ENCODE measurements at places on chromosomes 3 and 15.

DNA sequence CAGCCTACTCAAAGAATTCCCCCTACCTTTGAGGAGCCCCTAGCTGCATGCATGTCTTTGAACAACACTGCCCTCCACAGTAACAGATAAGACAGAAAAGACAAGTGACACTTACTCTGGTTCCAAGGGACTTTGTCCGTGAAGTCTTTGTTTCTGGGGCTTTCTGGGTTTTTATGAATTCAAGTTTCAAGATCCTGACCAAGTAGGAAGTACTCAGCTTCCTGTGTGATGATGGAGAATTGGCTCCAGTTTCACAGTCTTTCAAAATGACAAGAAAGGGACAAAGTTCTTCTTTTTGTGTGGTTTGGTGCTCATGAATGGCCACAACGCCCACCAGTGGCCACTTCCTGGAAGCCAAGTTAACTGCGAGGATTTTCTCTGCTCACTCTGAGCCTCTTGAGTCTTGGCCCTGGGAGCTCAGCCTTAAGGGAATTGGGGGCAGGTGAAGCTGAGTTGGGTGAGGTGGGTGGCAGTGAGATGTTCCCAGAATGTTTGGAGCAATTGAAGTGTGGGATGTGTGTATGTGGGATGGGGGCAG, at the start of gene CCR1:
Gene CCR1 (minus strand): TSS at position 147 of the 538 bp plus-strand sequence. CDS start 4,000 bp downstream, outside the sequence.
- peak; percentile 19 for DNase-seq

- no peak for DNase-seq
Measured at GRCh38 chr3:111769110-111769991, 89.7 kb upstream of the PHLDB2 start.

DNA sequence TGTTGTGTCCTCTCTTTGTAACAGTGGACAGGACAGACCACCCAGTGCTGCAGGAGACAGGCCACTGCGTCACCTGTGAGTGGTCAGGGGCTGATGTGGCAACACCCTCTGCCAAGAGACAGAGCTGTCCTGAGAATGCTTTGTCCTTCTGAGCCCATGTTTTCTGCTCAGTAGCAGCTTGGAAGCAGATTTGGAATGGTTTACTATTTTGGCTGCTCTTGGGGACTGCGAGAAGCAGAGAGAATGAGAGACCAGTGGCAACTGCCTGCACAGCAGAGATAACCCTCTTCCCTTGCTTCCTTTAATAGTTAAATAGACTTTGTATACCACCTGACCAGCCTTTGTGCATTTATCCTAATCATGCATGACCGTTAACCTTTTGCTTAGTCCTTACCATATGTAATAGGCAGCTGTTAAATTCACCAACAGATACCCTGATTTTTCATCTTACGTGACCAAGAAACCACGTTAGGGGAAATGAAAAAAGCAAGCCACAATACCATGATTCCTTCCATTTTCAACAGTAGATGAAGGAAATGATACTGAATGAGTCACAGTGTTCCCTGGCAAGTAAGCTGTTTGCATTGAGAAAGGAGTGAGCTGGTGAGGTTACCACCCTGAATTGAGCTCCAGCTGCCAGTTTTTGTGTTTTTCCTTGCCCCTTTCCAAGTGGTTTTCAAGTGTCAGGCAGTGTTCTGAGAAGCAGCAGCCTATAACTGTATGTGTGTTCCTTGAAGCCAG, 35.5 kb downstream of the B3GALNT1 start:
- DNase-seq, result no peak

DNA sequence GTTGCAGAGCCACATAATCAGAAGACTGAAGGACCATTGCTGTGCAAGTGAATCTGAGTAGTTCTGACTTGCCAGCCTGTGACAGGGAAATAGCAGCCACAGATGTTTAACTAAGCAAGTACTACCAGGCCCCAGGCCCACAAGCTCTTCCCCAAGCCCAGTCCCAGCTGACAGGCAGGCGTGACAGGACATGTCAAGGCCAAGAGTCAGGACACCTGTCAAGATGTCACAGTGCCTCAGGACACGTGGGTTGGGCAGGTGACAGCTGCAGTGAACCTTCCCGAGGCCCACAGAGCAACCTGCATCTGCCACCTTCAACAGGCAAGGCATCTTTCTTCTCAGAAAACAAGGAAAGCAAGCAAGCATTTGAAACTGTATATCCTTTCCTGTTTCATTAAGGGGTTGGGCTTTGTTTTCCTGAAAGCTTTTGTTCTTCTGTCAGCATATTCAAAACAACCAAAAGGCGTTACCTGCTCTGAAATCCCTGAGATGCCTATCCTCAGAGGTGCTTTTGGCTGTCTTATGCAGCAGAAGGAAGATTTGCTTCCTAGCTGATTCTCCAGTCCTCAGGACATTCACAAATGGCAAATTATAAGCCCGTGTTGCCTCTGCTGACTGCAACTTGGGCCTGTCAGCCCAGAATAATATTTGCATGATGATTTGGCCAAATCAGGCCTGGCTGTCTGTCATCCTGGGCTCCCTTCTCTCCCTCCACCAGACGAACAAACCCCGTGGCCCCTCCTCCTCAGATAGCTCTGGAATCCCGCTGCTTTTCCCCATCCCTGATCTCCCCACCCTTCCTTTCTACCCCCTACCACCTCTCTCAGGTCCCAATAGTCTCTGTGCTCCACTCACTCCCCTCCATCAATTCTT, 171.8 kb upstream of the WNT5A start:
- no peak for DNase-seq

- DNase-seq, result no peak
Measured at GRCh38 chr3:53719796-53720195, 126.4 kb downstream of the CHDH start.

DNA sequence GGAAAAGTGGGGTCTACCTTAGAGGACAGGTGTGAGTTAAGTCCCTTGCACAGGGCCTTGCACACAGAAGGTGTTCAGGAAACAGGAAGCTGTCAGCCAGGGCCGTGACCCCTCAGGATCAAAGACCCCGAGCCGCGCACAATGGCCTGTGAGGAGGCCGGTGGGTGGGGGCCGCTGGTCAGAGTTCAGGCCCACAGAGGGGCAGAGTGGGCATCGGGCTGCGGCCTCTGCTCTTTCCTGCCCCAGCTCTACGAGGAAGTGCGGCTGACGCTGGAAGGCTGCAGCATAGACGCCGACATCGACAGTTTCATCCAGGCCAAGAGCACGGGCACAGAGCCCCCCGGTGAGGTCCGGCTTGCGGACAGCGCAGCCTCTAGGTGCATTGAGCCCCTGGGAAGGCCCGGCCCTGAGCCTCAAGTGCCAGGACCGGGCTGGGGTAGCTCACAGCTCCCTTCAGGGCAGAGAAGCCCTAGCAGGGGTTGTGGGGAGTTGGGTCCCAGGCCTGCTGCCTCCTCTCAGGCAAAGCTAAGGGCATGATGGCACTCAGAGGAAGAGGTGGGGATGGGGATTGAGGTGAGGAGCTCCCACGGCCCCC, 37.2 kb downstream of the PSTPIP1 start:
- no peak for DNase-seq

DNA sequence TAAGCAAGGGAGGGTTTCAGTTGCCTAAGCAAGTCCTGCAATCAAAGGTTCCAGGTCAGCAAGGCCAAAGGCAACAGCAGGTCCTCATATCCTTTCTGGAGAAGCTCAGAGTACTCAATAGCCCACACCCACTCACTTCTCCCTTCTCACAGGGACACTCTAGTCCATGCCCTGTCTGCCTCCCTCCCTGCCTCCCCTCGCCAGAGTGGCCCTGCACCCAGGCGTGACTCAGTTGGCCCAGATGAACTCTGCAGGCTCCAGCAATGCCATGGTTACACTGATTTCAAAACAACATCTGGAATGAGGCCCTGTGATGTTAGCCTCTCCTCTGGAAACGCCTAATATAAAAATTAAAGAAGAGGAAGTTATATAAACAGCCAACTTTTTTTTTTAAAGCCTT, 32.9 kb downstream of the IL16 start:
- DNase-seq, result no peak

- no peak for DNase-seq
Measured at GRCh38 chr3:34073961-34074360, 275.5 kb downstream of the PDCD6IP start.

GRCh38 chr15:63835211-63835568, 1.4 kb upstream of the HERC1 start:
- DNase-seq, result no peak

DNA sequence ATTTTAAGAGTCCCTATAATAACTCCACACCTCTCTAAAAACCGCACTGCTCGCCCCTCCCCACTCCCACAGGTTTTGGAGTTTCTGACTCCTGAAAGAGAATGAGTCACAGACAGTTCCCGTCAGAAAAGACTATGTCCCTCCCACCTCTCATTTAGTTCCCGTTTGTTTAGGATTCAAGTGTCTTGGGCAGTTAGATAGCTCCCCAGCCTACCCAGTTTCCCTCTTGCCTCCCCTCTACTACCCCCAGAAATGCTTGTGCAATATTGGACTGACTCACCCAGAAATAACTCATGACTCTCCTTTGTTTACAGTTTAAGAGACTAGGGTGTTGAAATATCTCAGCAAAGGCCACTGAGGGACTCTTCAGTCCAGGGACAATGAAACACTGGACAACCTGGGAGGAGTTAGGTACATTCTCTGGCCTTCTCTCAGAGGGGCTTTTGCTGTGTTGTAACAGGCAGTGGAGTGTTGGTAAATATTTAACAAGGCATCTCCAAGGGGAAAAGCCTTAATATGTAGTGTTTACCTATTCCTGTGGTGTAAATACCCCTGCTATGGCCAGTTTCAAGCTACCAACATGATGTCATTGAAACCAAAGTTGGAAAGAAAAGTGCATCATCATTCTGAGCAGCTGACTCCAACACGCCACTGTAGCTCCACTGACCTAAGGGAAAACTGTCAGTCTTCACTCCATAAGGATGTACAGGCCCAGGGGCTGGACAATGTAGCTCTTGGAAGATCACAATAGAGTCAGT, 96.1 kb upstream of the CHD2 start:
- DNase-seq, result peak; percentile 42

GRCh38 chr15:90414408-90415028, 26.5 kb downstream of the IQGAP1 start:
- DNase-seq, result no peak

Measured in eye (tissue), 1 donor.